ENCODE measurements at places on chromosomes 13 and 19.

DNA sequence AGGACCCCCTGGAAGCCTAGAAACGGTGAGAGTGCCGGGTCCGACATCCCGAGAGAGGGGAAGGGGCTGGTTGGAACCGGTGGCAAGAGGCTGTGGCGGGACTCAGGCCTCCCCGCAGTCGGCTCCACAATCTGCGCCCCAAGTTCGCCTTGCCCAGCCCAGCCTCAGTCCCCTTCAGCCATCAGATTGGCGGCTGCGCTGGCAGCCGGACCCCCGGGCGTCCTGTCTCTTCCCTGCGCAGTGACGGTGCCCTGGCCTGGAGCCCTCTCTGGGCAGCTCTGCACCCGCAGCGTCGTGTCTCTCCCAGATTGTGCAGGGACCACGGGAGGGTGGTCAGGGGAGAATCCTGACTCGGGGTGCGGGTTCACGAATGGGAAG lies 315 bp downstream of the ZNF492 start:
- DNase-seq: no peak

DNA sequence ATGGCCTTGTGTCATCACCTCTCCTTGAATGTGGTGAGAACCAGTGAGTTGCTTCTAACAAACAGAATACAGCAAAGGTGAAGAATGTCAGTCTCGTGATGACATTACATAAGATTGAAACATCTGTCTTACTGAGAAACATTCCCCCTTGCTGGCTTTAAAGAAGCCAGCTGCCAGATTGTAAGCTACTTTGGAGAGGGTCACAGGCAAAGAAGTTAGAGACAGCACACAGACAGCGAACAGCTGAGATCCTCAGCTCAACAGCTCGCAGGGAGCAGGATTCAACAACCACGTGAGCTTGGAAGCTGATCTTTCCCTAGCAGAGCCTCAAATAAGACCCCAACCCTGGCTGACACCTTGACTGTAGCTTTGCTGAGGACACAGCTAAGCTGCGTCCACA lies 367.9 kb downstream of the LIG4 start:
- DNase-seq: no peak

DNA sequence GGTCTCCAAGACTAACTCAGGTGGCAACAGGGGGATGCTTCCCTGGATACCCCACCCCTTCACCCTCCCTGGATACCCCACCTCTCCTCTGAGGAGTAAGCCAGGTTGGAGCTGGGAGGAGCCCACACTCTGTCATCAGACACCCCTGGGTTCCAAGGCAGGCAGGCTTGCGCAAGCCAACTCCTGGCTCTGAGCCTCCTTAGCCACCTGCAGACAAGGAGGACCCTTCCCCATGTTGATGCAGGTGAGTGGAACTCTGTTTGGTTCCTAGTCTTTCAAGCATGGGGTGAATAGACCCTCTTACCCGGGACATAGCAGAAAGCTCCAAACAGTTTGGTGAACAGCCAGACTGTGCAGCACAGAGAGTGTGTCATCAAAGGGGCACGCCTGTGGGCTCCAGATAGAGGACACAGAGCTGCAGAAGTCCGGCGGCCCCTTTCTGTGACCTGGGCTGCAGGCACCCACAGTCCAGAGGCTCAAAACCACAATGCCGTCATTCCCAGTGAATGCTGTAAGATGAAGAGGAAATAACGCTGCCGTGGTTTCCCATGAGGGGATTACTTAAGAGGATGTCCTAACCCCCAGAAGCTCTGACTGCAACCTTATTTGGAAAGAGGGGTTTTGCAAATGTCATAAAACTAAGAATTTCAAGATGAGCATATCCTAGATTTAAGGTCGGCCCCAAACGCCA lies 12.1 kb upstream of the HAS1 start:
- no peak for DNase-seq

GRCh38 chr13:41465241-41465847 lies 8.0 kb downstream of the RGCC start:
- no peak for DNase-seq

DNA sequence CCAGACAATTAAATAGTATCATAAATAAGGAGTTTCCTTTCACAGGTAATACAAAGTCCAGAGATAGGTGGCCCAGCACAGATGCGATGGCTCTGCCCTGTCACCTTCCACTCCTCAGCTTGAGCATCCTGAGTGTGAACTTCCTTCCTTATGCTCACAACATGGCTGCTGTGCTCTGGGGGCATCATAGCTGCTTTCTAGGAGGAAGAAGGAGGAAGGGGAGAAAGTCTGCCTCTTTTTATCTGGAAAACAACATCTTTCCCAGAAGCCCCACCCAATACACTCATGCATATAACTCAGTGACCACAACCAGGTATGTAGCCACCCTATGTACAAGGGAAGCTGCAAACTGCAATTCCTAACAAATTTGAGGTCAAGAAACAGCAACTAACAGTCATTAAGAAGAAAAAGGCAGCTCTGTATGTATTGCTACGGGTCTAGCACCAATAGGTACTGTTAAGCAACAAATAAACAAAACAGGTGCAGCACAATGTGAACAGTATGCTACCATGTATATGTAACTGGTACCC lies 201.2 kb upstream of the UBL3 start:
- DNase-seq: no peak

GRCh38 chr19:15779756-15780476 lies 7.5 kb upstream of the OR10H5 start:
- no peak for DNase-seq

DNA sequence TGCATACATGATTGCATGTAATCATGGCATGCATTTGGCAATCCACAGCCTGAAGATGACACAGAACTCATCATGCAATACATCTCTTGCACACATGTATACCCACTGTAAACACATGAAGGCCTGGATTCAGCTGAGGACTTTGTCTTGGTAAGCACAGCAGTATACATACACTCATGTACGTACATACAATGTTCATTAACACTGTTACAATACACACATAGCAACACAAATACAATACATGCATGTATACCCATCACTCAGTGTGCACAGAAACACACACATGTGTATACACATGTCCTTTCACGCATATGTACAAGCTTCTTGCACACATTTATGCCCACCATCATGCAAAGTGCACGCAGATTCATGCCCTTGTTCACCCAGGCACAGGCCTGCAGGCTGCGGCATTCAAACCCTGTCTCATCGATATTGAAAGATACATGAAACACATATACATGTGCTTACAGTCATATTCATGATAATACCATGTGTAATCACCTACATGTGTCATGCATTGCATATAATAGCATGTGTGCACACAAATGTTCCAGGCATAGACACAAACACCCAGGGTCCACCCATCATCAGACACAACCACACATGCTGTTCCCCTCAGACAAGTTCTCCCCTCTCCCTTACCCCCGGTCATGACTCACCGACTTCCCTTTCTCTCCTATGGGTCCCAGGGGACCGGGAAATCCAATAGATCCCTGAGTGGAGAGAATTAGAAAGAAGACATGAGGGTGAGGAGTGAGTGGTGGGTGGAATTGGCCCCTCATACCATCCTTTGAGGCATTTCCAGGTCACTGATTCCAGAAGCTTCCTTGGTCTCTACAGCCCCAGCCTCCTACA lies 28.7 kb downstream of the COL5A3 start:
- no peak for DNase-seq

DNA sequence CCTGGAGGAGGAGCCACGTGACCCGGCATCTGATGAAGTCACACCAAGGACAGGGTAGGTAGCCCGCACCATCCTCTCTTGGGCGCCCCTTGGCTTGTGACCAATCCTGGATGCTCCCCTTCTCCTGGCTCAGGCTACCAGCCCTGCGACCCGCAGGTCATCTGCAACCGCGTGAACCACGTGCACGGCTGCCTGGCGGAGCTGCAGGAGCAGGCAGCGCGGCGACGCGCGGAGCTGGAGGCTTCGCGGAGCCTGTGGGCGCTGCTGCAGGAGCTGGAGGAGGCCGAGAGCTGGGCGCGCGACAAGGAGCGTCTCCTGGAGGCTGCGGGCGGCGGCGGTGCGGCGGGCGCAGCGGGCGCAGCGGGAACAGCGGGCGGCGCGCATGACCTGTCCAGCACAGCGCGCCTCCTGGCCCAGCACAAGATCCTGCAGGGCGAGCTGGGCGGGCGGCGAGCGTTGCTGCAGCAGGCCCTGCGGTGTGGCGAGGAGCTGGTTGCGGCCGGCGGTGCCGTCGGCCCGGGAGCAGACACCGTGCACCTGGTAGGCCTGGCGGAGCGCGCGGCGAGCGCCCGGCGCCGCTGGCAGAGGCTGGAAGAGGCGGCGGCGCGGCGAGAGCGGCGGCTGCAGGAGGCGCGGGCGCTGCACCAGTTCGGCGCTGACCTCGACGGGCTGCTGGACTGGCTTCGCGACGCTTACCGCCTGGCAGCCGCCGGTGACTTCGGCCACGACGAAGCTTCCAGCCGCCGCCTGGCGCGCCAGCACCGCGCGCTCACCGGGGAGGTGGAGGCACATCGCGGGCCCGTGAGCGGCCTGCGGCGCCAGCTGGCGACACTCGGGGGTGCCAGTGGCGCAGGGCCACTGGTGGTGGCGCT lies 45.9 kb downstream of the SPTBN4 start:
- no peak for DNase-seq

GRCh38 chr13:69721631-69722030 lies 386.0 kb upstream of the ATXN8OS start:
- no peak for DNase-seq

GRCh38 chr19:271856-272255 lies 19.3 kb downstream of the PLPP2 start:
- DNase-seq: no peak

DNA sequence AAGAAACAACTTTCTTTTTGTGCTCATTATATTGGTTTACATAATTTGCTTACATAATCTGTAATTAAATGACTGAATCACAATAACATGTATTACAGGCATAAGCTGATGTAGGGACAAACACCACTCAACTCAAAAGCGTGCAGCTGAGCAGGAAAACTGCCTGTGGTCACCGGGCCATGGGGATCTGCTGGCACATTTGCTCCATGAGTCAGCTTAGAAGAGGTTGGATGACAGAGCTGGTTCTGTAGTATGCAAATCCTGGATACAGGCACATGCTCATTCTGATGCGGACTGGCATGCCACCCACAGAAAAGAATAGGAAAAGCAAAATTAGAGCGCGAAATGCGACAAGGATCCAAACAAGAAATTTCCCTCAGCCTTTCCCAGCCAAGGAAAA lies 128.6 kb downstream of the USP12 start:
- DNase-seq: no peak

DNA sequence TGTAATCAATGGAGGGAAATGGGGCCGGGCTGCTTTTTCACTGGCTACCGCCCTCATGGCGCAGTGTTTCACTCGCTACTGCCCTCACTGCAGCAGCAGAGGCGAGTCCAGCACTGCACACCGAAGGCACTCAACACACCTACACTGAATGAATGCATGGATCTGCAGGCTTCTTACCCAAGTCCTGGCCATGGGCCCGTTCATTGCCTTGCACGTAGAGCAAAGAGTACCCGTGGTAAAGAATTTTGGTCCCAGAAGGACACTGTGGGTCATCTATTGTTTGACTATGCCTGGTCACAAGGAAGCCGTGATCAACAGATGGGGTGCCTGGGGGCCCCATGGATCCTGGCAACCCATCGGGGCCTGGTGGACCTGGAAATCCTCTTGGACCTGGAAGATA lies 144.9 kb downstream of the COL4A1 start:
- DNase-seq: no peak

DNA sequence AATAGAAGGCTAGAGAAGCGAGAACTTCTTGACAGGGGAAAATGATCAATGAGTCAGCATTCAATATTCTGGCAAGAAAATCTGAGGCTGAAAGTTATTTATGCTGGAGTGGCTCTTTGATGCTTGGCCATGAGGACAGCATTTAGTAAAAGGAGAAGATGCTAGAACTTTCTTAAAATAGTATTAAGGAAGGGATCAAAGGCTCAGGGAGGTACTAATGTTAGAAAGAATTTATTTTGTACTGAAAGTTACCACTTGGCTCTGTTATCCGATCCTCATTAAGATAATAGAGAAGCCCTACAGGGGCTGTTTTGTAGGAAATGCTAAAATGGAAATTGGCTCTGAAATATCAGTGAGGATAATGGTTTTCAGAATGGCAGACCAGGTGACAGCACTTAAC lies 1774.6 kb upstream of the PCDH20 start:
- no peak for DNase-seq

DNA sequence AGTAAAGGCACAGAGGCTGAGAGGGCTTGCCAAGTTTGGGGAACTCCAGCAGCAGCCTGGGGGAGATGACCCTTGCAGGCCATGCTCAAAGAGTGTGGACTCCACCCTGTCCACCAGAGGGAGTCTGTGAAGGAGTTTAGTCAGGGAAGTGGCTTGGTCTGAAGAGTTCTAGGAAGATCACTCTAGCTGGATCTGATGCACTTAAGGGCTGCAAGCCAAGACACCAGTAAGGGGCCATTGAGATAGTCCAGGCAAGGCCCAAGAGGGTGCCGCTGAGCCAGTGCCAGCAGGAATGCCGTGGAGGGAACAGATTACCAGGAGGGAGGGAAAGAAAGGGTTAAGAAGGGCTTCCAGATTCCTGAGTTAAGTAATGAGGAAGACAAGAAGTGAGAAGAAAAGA lies 68.7 kb downstream of the ZAR1L start:
- no peak for DNase-seq

DNA sequence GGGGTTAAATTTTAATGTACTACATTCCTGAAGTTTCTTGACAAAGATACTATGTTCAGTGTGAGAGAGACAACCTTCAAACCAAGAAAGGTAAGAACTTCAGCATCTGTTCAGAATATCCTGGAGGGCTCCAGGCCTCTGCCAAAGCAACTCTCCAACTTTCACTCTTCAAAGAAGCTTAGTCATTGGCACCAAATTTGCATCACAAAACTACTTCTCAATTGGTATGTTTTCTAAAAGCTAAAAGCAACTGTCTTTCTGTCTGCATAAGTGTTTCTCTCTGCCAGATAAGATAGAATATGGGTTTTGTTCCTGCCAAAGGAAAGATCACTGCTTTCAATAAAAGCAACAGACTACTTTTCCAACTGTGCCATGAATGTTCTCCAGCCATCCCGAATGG lies 187.4 kb downstream of the SUCLA2 start:
- no peak for DNase-seq
